ENCODE measurements at places on chromosomes 1 and 21. TPM values are rescaled to one million over a fixed set of nuclear protein-coding genes. Genes with fewer than 3 reads are reported as not detected.

DNA sequence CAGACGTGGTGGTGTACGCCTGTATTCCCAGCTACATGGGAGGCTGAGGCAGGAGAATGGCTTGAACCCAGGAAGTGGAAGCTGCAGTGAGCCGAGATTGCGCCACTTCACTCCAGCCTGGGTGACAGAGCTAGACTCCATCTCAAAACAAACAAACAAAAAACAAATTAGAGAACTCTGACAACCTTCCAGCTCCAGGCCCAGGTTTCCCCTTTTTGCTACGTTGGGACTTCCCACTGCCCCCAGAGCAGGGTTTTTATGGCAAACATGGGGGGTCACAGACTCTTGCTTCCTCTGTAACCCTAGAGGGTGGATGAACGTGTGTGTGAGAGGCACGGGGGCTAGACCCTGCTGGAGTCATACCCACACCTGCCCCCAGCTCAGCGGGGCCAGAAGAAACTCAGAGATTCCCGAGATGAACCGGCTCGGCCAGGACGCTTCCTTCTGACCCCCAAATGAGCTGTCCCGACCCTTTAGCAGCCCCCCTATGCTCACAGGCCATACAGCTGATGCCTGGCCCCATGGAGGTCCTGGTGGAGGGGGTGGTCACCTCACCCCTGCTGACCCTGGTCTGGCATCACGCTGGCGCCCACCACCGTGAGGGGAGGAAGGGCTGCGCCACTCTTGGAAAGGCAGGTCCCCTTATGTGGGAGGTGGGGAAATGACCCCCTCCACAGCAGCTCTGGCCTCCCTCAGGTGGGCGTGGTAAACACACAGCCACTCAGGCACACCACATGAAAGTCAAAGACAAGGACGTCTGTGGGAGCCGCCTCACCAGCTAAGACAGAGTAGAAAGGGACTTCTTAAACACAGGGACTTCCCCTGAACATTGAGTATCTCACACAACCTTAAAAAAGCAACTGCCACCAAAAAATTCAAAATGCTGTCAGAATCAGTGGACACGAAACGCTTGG, 7.1 kb downstream of the GPR157 start:
- no peak overlapping the region for H3K4me3 ChIP-seq
- H3K27ac ChIP-seq, result no peak overlapping the region
- H3K27me3 ChIP-seq, result no peaks in the 10 kb centered on the region
- H3K36me3 ChIP-seq, result peaks cover 9% of the 10 kb centered on the region
- H3K4me1 ChIP-seq, result peaks cover 12% of the 10 kb centered on the region

GRCh38 chr1:9960706-9961562, 17.7 kb downstream of the NMNAT1 start:
- H3K4me1 ChIP-seq, result peaks cover 9% of the 10 kb centered on the region
- H3K27me3 ChIP-seq, result no peaks in the 10 kb centered on the region
- no peak for DNase-seq
- H3K4me3 ChIP-seq, result no peak overlapping the region
- H3K27ac ChIP-seq, result peak overlapping the region; percentile 83

GRCh38 chr1:193658691-193659090, 472.3 kb upstream of the B3GALT2 start:
- peaks cover 13% of the 10 kb centered on the region for H3K36me3 ChIP-seq
- no peak for DNase-seq
- no peaks in the 10 kb centered on the region for H3K27me3 ChIP-seq
- H3K4me3 ChIP-seq, result no peak overlapping the region

DNA sequence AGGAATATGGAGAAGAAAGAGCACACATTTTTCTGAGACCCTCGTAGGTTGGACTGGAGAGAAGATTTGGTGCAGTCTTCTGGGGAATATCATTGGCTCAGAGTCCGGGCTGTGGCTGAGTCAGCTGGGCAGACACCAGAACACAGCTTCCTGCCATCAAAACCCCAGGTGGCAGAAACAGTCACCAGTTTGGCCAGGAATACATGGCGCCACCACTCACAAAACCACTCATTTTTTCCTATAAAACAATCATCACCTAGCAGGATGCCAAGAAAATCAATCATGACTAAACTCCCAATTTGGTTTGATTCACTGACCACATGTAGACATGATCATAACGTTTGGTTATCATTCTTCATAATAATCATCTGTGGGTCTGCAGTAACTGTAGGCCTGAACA, 178.1 kb upstream of the PBX1 start:
- no peak overlapping the region for H3K27ac ChIP-seq
- no peaks in the 10 kb centered on the region for H3K4me1 ChIP-seq

DNA sequence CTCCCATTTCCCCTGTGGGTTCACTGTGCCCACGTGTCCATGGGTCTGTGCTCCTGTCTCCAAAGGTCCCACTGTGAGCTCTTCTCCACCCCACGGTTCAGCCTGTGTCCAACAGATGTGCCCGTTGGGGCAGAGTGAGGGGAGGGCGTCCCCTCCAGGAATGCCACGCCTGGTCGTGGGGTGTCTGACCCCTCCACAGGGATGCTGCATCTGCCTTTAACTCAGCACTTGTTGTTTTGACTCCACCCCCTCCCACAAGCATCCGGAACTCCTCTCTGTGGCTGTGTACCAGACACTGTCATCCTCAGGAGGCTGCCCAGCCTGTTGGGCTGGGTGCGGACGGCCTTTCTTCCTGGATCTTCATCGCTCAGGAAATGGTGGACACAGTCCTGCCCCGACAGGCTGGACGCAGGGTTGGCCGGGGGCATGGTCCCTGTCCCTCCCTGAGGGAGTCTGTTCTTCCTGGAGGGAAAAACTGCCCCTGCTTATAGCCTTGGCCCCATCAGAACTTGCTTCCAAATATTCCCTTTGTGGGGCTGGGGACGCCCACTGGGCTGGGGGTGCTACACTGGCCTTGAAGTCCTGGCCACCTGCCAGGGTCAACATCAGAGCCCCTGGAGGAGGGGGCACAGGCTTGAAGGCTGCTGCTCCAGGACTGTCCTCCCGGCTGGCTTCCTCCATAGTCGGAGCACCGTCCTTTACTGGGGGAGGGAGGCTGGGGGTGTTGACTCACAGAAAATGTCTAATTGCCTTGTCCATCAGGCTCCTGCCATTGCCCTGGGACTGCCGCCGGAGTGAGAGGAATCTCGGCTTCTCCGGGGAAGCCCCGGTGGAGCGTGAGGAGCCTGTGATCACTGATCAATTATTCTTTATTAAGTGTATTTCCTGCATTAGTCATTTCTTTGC, 182.0 kb upstream of the C1orf174 start:
- no peak overlapping the region for H3K4me3 ChIP-seq
- peaks cover 27% of the 10 kb centered on the region for H3K27me3 ChIP-seq
- no peak overlapping the region for H3K27ac ChIP-seq
- no peak for DNase-seq
- no peaks in the 10 kb centered on the region for H3K4me1 ChIP-seq

FBXO28 gene
- total RNA-seq, result 26.8 TPM

- DNase-seq, result no peak
- H3K4me3 ChIP-seq, result no peak overlapping the region
- H3K36me3 ChIP-seq, result peaks cover 37% of the 10 kb centered on the region
- no peak overlapping the region for H3K27ac ChIP-seq
- no peaks in the 10 kb centered on the region for H3K27me3 ChIP-seq
Observed at GRCh38 chr1:39539252-39539790, 37.3 kb downstream of the PABPC4 start.

DNA sequence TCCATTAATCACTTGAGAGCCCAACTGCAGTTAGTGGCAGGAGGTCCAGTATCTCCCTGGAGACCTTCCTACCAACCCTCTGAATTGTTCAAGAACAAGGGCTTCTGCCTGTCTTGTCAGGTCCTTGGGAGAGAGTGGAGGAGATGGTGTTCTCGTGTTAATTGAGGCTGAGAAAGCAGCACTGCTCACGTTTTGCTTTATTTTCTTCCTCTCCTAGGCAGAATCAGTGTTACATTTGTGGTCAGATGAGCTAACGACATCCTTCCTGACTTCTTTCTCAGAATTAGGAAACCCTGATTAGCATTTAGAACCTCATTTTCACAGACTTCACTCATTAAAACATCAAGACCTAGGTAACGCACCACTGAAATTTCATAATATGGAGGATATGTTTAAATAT, 26.4 kb upstream of the LRIG2 start:
- no peak overlapping the region for H3K4me3 ChIP-seq
- H3K36me3 ChIP-seq, result no peaks in the 10 kb centered on the region
- DNase-seq, result no peak
- H3K4me1 ChIP-seq, result peaks cover 21% of the 10 kb centered on the region
- no peaks in the 10 kb centered on the region for H3K27me3 ChIP-seq

SLC37A1 gene
- 15.9 TPM for total RNA-seq

DNA sequence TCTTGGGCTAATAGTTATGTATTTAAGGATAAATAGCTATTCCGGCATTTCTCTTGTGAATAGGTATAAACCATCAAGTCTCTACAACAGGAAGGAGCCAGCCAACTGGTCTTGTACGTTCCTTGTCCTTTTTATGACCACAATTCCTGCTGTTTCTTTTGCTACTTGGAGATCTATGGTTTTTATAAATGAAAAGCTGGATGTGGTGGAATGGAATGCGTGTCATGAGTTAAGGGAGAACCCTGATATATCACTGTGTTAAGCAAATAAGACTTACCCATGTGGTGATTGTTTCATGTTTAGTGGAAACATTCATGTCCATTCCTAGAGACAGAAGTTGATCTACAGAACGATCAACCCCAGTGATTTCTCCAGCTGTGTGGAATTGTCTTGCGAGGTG, 282.1 kb downstream of the RPS6KC1 start:
- no peak for DNase-seq
- no peak overlapping the region for H3K27ac ChIP-seq

- no peak overlapping the region for H3K27ac ChIP-seq
- no peaks in the 10 kb centered on the region for H3K4me1 ChIP-seq
- H3K36me3 ChIP-seq, result no peaks in the 10 kb centered on the region
- DNase-seq, result no peak
- H3K4me3 ChIP-seq, result no peak overlapping the region
Observed at GRCh38 chr1:192587386-192588266, 12.1 kb downstream of the RGS1 start.

GRCh38 chr1:241834733-241835377, 13.1 kb upstream of the EXO1 start:
- H3K4me1 ChIP-seq, result no peaks in the 10 kb centered on the region
- no peaks in the 10 kb centered on the region for H3K27me3 ChIP-seq
- H3K4me3 ChIP-seq, result no peak overlapping the region
- no peaks in the 10 kb centered on the region for H3K36me3 ChIP-seq
- DNase-seq, result no peak
- no peak overlapping the region for H3K27ac ChIP-seq

- H3K27ac ChIP-seq, result no peak overlapping the region
- H3K36me3 ChIP-seq, result no peaks in the 10 kb centered on the region
- H3K4me3 ChIP-seq, result no peak overlapping the region
- peaks cover 14% of the 10 kb centered on the region for H3K27me3 ChIP-seq
- no peak for DNase-seq
- H3K4me1 ChIP-seq, result no peaks in the 10 kb centered on the region
Observed at GRCh38 chr1:210800756-210801155, 333.2 kb downstream of the KCNH1 start.

DNA sequence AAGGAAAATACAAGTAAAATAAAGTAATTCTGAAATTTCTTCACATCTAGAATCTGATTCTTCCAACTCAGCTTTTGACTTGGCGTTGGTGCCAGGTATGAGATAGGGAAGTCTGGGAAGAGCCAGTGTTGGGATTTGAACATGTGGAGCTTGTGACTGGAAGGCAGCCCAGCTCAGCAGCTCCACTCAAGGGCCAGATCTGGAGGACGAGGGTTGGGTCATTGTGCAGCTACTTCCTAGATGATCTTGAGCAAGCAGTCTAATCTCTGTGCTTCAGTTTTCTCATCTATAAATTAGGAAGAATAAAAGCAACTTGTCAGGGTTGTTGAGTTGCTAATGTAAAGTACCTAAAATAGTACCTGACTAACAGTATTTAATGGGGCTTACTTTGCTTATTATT, 5.0 kb downstream of the ADARB1 start:
- no peak for DNase-seq
- H3K27ac ChIP-seq, result no peak overlapping the region
- H3K4me3 ChIP-seq, result no peak overlapping the region
- H3K36me3 ChIP-seq, result no peaks in the 10 kb centered on the region
- H3K27me3 ChIP-seq, result no peaks in the 10 kb centered on the region

- H3K36me3 ChIP-seq, result no peaks in the 10 kb centered on the region
- no peaks in the 10 kb centered on the region for H3K27me3 ChIP-seq
- DNase-seq, result no peak
- no peak within 1 kb of the TSS for H3K27ac ChIP-seq
- H3K4me1 ChIP-seq, result no peaks in the 10 kb centered on the region
Observed at GRCh38 chr1:110872745-110873720, at the start of gene CD53. CD53 (plus strand) TSS chr1:110873148; CDS start chr1:110891409, 18,261 bp downstream.

DNA sequence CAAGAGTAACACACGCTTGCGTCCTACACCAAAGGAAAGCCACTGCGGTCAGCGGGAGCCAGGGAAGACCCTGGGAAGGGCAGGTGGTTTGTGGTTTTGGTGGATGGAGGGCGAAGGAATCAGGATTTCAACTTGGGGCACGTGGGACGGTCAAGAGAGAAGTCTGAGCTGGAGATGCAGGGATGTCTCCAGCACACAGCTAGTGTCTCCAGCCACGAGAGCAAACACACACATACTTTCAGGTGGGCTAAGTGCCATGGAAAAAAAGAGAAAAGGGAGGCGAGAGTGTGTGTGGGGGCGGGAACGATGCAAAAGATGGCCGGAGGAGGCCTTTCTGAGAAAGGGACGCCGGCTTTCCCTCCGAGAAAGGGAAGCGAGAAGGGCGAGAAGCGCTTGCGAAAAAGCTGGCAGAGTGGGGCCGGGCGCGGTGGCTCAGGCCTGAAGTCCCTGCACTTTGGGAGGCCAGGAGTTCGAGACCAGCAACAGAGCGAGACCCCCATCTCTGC, 1.4 kb upstream of the SRRM1 start:
- peaks cover 9% of the 10 kb centered on the region for H3K36me3 ChIP-seq
- peak; percentile 40 for DNase-seq
- peak overlapping the region; percentile 96 for H3K4me3 ChIP-seq
- peak overlapping the region; percentile 100 for H3K27ac ChIP-seq
- peaks cover 29% of the 10 kb centered on the region for H3K4me1 ChIP-seq
- H3K27me3 ChIP-seq, result peaks cover 2% of the 10 kb centered on the region

DNA sequence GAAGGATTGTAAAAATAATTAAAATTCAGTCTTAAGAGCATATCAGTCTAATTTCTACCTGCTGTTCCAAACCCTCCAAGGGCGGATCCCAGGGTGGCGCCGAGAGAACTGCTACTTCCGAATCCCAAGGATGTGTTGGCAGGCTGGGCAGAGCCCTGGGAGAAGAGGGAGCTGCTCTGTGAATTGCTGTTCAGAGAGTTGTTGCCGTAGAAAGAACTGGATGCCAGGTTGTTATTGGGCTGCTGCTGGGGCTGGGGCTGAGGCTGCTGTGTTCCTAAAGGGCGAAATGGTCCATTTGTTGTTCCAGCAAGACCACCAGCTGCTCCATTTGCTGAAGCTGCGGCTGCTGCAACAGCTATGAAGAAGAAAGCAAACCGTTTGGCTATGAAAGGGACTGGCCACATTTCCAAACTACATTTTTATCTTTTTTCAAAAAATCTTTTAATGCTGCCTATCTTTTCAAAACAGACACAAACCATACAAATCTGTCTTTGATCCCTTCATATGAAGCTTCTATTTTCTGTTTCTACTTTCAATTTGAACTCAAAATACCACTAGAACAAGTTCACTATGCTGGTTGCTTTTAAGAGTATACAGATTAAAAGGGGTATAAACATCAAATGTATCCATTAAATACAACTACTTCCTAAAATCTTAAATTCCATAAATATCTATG, 57.5 kb upstream of the SDC3 start:
- H3K4me1 ChIP-seq, result peaks cover 72% of the 10 kb centered on the region
- DNase-seq, result no peak
- H3K27me3 ChIP-seq, result no peaks in the 10 kb centered on the region
- H3K27ac ChIP-seq, result peak overlapping the region; percentile 48
- H3K4me3 ChIP-seq, result no peak overlapping the region

- peaks cover under 1% of the 10 kb centered on the region for H3K27me3 ChIP-seq
- H3K4me1 ChIP-seq, result no peaks in the 10 kb centered on the region
- no peak overlapping the region for H3K4me3 ChIP-seq
- no peak for DNase-seq
- H3K36me3 ChIP-seq, result no peaks in the 10 kb centered on the region
Observed at GRCh38 chr1:200925831-200926230, 31.1 kb downstream of the INAVA start.
